ENCODE measurements at places on chromosomes 4 and X.

- DNase-seq = no peak
Measured at GRCh38 chrX:20433388-20433775, 166.7 kb upstream of the RPS6KA3 start.

- no peak for DNase-seq
Measured at GRCh38 chr4:8599657-8600056, 7.1 kb downstream of the CPZ start.

DNA sequence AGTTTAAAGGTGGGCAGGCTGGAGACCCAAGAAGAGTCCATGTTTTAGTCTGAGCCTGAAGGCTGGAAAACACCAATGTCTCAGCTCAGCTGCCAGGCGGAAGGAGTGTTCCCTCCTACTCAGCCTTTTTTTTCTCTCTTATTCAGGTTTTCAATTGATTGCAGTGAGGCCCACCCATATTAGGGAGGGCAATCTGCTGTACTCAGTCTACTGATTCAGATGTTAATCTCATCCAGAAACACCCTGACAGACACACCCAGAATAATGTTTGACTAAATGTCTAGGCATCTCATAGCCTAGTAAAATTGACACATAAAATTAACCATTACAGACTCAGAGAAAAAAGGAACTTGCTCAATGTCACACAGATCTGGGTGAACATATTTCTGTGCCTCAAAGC, 347.1 kb downstream of the GBA3 start:
- no peak for DNase-seq

GRCh38 chr4:171024720-171025303, 788.4 kb upstream of the GALNTL6 start:
- no peak for DNase-seq

DNA sequence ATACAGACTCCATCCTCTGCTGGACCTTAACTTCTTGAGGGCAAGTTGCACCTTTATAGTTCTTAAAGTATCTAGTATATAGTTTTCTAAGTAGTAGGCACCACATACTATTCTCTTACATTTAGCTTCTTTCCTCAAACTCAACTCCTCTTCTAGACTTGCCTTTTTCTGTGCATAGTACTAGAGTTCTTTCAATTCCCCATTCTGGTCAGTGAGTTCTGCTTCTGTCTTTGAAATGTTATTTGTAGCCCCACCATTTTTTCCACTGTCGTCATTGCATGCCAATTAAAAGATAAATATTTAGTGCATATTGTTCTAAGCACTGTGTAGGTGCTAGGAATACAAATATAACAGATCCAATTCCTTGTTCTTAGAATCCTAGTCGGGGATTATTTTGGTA, 31.6 kb downstream of the CDKL5 start:
- no peak for DNase-seq

- DNase-seq = no peak
Measured at GRCh38 chr4:143700046-143700415, 444 bp downstream of the FREM3 start.

- no peak for DNase-seq
Measured at GRCh38 chr4:183158062-183158461, 59.0 kb downstream of the WWC2 start.

DNA sequence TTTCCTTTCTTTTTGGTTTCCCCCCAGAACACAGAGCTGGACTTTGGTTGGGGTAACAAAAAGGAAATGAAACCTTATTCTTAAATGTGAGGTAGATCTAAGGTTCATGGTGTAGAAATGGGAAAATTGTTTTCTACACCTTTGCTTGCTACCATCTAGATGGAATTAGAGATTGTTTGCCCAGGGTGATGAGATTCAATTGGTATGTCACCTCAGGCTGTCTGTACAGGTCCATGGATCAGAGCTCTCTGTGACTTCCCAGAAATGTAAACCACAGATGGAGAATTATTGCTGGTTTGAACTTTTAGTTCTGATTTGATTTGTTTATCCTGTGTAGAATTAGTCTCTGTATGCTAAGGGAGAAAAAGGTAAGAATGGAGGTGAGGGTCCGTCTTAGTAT, 146.7 kb downstream of the PCDH7 start:
- DNase-seq = no peak

DNA sequence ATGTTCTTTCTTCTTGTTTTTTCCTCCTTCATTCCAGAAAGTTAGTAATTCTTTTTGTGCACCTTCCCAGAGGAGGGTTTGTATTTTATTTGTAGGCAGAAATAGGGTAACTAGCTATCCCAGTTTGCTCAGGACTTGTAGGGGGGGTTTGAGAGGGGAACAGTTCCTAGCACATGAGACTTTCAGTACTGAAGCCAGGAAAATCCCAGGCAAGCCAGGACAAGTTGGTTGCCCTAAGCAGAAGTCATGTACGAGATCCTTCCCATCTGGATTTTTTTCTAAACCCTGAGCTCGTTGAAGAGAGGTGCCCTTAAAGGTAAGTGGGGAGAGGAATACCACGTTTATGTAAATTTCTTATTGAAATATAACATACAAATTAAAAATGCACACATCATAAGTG, 15.6 kb upstream of the TAB3 start:
- DNase-seq = no peak

GRCh38 chr4:158777423-158778155, 8.8 kb downstream of the FNIP2 start:
- no peak for DNase-seq

DNA sequence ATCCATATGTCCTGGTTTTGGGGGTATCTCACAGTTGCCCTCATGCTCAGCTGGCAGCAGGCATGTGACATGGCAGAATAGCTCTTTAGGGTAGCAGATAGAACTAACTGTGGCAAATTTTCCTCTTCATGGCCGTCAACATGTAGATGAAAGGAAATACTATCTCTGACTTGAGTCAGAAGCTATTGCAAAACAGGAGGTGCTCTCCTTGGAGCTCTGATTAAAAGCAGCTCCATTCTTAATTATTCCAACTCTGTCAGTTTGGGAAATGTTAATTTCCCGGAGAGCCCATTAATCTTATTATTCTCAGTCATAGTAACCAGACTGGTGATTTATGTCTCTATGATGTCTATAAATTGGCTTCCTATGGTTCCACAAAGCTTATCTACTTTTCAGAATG, 18.2 kb downstream of the IL13RA1 start:
- no peak for DNase-seq

DNA sequence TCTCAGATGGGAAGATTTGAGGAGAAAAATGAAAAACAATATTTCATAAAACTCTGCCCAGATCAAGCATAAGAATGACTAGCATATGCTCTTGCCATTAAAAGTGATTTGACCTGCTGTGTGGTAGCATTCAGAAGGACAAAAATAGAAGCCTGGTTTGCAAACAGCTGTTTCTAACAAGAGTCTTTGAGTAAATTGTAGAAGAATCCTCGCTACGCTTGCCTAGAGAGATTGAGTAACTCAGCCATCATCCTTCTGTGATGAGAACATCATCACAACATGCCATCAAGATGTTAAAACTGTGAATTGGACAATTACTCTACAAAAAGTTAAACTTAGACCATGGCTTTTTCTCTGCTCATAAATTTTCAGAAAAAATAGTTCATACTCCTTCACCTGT, 168.9 kb upstream of the PUDP start:
- no peak for DNase-seq

DNA sequence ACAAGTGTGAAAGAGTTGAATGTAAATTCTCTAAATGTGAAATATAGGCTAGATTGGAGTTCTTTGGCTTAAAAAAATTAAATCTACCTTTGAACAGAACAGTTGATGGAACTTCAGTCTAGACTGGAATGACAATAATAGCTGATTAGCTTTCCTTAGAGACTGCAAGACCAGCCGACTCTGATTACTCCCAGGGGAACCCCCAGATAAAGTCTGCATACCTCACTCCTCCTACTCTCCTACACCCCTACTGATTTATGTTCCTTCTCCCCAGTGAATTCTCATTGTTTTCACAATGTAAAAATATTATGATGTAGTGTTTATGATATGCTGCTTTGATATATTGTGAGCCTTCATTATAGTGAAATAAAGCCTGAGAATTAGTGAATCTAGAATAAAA, 241.3 kb downstream of the CFAP299 start:
- no peak for DNase-seq

GRCh38 chrX:142828129-142828528, 197.6 kb upstream of the SPANXN4 start:
- no peak for DNase-seq

GRCh38 chrX:67610282-67610681, 66.5 kb downstream of the AR start:
- DNase-seq = no peak

- DNase-seq = no peak
Measured at GRCh38 chr4:76952071-76952470, 2.5 kb downstream of the SEPTIN11 start.

DNA sequence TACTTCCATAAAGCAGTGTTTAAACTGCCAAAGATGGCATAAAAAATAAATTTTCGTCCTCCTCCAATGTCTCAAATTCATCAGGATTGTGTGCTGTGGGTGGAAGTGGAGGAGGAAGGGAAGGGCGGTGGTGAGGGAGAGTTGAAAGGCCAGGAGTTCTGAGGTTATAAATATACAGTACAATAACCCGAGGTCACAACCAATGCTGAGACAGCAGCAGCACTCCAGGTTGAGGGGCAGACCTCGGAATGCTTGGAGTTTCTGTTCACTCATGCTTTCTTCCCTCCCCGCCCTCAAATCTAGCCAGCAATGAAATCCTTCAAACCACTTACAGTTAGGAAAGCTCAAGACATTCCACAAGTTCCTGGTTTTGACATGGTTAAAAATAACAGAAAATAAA, 134.0 kb upstream of the SMAD1 start:
- no peak for DNase-seq

DNA sequence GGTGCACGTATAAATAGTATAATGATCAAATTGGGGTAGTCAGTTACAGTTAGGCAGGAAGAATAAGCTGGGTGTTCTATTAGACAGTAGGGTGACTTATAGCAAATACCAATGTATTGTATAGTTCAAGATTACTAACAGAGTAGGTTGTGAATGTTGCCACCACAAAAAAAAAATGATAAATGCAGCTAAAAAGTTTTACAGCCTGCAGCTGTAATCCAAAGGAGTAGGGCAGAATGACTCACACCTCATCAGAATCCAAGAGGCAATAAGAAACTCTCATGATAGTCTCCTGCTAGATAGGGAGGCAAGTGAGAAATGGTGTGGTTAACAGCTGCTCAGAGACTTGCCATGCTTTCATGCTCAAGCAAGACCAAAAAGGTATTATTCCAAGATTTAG, 19.6 kb upstream of the TCEAL4 start:
- DNase-seq = no peak

DNA sequence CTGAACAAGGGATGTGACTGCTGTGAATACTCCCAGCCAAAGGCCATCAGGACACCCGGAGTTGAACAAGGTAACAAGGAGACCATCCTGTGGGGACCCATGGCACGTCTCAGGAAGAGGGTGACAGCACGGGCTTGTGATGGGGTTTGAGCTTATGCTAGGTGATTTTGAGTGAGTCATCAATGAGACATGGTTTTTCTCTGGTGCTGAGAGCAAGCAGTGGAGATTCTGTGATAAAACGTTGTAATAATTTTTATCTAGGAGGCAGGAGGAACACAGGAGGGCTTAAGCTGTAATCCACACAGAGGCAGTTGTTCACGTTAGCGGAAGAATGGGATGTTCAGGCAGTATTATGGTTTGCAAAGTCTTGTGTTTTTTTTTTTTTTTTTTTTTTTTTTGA, 36.0 kb downstream of the TRIML1 start:
- no peak for DNase-seq

GRCh38 chr4:140168474-140168873, 14.5 kb upstream of the MAML3 start:
- no peak for DNase-seq

- no peak for DNase-seq
Measured at GRCh38 chr4:7649741-7650531, 215.2 kb upstream of the PSAPL1 start.

- no peak for DNase-seq
Measured at GRCh38 chr4:77817304-77818072, 1.7 kb downstream of the CNOT6L start.

DNA sequence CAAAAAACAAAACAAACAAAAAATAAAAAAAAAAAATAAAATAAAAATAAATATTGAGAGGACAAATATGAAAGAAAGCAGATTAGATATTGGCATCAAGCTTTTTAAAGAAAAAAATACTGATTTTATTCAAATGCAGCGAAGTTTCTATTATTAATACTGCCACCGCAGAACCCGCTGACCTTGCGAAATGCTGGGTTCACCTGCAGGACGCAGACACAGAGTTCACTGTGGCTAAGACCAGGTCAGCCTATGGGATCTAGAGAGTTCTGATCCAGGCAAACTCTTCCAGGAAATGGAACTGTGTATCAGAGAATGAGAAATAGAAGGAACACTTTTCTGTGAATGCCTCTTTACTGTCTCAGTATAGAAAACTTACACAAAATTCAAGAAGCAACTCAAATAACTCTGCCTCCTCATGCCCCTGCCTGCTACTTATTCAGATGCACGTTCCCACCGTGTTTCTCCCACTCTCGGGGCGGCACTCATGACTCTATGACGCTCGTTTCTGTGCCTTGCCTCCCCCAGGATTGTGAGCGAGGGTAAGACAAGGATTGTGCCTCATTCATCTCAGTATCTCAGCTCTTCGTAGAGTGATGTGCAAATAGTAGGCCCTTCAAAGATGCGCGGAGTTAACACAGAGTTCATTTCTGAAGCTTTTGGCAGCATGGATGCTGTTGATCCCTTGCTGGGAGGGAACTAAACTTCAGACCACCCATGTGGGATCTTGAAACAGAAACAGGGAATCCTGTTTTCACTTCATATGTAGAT, 44.1 kb upstream of the TLR3 start:
- DNase-seq = no peak

DNA sequence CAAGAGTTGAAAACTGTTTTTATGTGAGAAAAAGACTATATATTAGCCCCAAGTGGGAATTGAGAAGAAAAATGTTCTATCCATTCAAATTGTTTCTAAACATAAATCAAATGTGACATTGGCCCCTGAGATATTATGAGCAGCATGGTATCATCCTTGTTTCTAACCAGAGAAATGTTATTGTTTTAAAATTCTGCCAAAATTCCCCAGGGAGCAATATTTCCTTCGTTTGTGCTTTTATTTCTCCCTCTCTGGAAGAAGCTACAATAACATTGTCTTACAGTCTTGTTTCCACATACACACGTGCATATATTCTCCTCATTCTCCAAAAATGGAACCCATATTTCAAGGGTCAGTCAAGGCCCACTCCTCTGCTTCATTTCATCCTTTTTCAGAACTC, 46.7 kb downstream of the MAGEB17 start:
- no peak for DNase-seq

DNA sequence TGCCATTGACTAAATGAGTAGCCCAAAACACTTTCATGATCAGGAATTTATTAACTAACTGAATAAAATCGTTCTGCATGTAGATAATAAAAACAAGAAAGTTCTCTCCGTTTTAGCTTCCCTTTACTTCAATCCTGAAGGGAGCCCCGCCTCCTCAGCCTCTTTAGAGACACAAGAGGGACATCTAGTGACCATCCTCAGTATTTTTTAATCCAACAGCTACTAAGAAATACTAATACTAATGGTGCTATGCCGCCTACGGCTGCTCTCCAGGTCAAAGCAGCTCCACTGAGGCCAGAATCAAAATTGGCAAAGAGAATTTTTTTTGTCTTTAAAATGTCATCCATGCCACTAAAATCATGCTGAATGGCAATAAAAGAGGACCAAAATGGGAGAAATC, 3.2 kb upstream of the PCDH19 start:
- peak; percentile 60 for DNase-seq
